ENCODE measurements at places on chromosomes 4 and X. TPM values are rescaled to one million over a fixed set of nuclear protein-coding genes. Genes with fewer than 3 reads are reported as not detected.

Gene RHOH
- total RNA-seq = not detected

DNA sequence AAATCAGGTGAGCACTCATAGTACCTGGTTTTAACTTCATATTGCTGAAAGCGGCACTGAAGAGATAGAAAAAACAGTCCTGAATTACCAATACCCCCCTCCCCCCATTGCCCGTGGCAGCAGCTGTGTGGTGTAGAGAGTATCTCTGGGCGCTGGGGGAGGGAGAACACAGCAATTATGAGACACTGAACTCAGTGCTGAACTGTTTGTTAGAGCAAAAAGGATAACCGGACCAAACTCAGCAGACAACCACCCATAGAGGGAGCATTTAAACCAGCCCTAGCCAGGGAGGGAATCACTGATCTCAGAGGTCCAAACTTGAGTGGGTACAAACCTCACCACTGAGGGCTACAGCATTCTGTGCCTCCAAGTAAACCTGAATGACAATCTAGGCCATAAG lies 457.4 kb upstream of the TEX13C start:
- no peak overlapping the region for H3K4me3 ChIP-seq
- H3K27ac ChIP-seq = no peak overlapping the region
- no peaks in the 10 kb centered on the region for H3K36me3 ChIP-seq
- H3K27me3 ChIP-seq = peaks cover 3% of the 10 kb centered on the region
- no peak for DNase-seq

Gene RBM3
- total RNA-seq = 224 TPM

- H3K4me1 ChIP-seq = no peaks in the 10 kb centered on the region
- H3K4me3 ChIP-seq = no peak overlapping the region
Observed at GRCh38 chr4:23993373-23993772, 103.5 kb upstream of the PPARGC1A start.

DNA sequence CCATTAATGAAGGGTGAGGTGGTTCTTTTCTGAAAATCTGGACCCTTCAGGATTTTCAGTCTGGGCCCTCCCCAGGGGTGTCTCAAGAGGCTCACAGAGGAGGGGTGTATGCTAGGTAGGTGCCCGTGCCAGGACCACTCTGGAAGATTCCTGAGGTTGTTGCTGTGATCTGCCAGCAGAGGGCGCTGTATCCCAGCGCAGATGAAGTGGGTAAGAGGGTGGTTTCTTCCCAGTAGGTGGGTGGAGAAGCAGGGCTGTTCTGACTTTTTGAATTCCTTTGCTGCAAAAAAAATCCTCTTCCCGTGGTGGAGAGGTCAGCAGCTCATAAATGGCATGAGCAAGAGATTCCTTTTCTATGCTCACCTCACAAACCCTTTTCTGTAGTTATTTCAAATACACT lies 51.1 kb downstream of the SCML1 start:
- no peaks in the 10 kb centered on the region for H3K36me3 ChIP-seq
- peak overlapping the region; percentile 27 for H3K27ac ChIP-seq
- DNase-seq = no peak
- peaks cover 11% of the 10 kb centered on the region for H3K27me3 ChIP-seq
- H3K4me1 ChIP-seq = peaks cover 5% of the 10 kb centered on the region

- H3K4me1 ChIP-seq = peaks cover 11% of the 10 kb centered on the region
- DNase-seq = no peak
- H3K27ac ChIP-seq = no peak overlapping the region
- no peak overlapping the region for H3K4me3 ChIP-seq
- H3K36me3 ChIP-seq = no peaks in the 10 kb centered on the region
- H3K27me3 ChIP-seq = peaks cover 2% of the 10 kb centered on the region
Observed at GRCh38 chr4:112673686-112674085, 36.7 kb downstream of the LARP7 start.

DNA sequence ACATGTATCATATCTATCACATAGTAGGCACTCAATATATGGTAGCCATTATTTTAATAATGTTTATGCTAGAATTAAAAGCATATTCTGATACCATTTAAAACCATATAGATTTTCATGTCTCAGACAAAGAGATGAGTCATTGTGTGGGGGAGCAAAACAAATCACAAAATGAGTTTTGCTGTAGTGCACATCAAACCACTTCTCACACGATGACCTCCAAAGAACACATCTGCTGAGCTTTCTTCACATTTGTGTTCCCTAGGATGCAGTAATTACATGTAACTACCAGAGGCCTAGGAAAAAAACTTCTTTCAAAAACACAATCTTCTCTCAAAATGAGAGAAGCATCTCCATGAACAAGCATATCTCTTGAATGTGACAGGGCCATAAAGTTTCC lies 56.1 kb upstream of the BRS3 start:
- H3K36me3 ChIP-seq = no peaks in the 10 kb centered on the region
- H3K27me3 ChIP-seq = peaks cover 4% of the 10 kb centered on the region
- DNase-seq = no peak
- no peak overlapping the region for H3K27ac ChIP-seq
- no peak overlapping the region for H3K4me3 ChIP-seq

Gene SSX2
- total RNA-seq = not detected

- no peak overlapping the region for H3K4me3 ChIP-seq
- H3K36me3 ChIP-seq = no peaks in the 10 kb centered on the region
- no peaks in the 10 kb centered on the region for H3K27me3 ChIP-seq
- no peak for DNase-seq
Observed at GRCh38 chr4:123848606-123849005, 452.0 kb downstream of the SPRY1 start.

DNA sequence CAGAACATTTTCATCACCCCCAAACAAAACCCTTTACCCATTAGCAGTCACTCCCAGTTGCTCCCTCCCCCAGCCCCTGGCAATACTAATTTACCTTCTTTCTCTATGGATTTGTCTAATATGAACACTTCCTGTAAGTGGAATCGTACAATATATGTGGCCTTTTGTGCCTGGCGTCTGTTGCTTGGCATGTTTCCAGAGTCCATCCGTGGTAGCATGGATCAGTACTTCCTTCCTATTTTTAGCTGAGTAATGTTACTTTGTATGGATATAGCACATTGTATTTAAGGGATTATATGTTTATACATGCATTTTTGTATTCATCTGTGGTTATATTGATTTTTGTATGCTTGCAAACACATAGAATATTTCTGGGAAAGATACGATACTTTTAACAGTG lies 48.2 kb downstream of the PPEF1 start:
- no peak overlapping the region for H3K4me3 ChIP-seq
- no peaks in the 10 kb centered on the region for H3K27me3 ChIP-seq
- H3K27ac ChIP-seq = no peak overlapping the region
- peaks cover 1% of the 10 kb centered on the region for H3K36me3 ChIP-seq
- DNase-seq = no peak

DNA sequence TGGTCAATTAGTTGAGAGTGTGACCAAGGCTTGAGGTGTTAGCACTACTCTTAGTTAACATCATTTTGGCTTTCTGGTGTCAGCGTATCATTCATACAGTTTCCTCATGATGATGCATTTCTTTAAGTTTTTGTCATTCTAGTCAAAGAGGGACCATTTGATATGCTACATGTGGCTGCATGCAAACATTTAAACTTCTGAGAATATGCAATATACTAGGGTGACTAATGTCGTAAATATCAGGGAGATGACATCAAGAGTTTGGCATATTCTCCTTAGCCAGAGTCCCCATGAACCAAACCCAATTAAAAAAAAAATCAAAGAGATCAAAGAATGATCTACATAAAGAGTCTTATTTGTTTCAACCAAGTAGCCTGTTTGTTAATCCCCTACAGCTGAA lies 537.4 kb upstream of the PCDH7 start:
- no peak for DNase-seq
- H3K27ac ChIP-seq = no peak overlapping the region

Gene MAML3
- 7.2 TPM for total RNA-seq
